Activated naive CD4-positive, alpha-beta T cell (primary cell): ENCODE measurements at places on chromosomes 1 and 21.

DNA sequence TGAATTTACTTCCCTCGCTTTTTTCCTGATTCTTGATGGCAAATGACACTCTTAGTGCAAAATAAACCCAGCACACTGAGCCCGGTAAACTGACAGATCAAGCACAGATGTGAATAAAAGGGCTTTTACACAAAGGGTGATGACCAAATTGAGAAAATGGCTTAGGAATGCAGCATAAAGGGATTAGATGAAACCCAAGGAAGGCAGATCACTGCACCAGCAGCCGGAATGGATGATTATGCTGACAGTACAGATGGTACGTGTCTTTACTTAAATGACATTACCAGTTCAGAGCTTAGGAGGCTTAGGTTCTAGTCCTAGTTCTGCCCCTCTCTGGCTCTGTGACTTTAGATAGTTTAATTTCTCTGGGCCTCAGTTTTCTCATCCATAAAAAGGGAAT is 12.0 kb downstream of the PKP1 start:
- no peak for DNase-seq

DNA sequence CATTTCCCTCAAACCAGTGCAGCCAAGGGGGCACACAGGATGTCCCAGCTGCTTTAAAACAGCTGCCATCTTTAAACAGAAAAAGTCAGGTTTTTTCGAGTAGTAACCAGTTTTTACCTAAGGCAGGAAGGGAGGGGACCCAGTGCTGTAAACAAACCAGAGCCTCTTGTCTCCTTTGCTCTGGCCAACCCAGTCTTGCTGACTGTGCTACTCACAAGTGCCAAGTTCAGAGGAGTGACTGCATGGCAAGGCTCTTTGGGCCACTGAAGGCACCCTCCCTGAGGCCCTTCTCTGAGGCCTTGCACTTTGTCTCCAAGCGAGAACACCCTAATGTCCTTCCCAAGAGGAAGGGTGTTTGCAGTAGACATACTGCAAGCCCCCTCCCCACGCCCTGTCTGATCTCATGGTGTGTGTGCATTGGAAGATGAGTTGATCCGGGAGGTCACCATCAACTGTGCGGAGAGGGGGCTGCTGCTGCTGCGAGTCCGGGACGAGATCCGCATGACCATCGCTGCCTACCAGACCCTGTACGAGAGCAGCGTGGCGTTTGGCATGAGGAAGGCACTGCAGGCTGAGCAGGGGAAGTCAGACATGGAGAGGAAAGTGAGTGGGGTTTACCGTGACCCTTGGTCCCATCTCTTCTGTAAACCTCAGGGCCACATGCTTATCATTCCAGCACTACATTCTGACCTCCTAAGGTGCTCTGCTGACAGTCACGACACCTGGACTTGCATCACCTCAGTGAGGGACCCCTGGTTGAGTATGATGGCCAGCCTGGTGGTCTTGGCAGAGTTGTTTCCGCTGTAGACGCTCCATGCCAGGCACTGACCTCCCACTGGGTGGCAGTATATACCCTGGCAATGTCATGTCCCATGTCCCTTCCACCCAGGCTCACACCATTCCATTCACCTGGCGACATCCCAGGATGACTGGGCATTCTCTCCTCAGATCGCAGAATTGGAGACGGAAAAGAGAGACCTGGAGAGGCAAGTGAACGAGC is 4.7 kb downstream of the DNALI1 start:
- DNase-seq = no peak

- DNase-seq = no peak
Observed at GRCh38 chr1:206953126-206953525, 6.9 kb upstream of the PIGR start.

GRCh38 chr1:64187646-64188045 is 15.8 kb upstream of the UBE2U start:
- DNase-seq = no peak

GRCh38 chr1:59747420-59748024 is 67.2 kb upstream of the HOOK1 start:
- DNase-seq = no peak

GRCh38 chr21:43717967-43718871 is 710 bp upstream of the PDXK start:
- no peak for DNase-seq
